Hepatocyte (in vitro differentiated cells): ENCODE measurements at places on chromosomes 1 and 21. TPM values are rescaled to one million over a fixed set of nuclear protein-coding genes. Genes with fewer than 3 reads are reported as not detected.

Gene COL16A1
- 90.2 and 116 TPM in 2 replicates for polyA plus RNA-seq

DNA sequence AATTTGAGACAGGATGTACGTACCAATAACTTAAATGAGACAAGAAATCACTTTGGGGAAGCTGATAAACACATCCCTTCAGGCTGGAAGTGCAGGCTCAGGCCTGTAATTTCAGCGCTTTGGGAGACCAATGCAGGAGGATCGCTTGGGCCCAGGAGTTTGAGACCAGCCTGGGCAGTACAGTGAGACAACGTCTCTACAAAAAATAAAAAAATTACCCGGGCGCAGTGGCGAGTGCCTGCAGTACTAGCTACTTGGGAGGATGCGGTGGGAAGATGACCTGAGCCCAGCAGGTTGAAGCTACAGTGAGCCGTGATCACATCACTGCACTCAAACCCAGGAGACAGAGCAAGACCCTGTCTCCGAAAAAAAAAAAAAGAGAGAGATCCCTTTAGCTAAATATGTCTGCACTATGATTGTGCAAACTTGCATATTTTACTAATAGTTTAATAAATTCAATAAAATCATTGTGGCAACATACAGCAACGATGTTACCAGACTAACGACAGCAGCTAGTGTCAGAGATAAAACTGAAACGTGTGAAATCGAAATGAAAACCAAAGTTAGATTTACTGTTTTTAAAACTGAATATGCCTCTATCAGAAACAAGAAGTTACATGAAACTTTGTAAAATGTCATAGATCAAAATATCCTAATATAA lies 54.7 kb downstream of the CD2 start:
- no peak for DNase-seq
- no peak overlapping the region for H3K27ac ChIP-seq
- no peak overlapping the region for H3K4me3 ChIP-seq
- no peaks in the 10 kb centered on the region for H3K36me3 ChIP-seq

DNA sequence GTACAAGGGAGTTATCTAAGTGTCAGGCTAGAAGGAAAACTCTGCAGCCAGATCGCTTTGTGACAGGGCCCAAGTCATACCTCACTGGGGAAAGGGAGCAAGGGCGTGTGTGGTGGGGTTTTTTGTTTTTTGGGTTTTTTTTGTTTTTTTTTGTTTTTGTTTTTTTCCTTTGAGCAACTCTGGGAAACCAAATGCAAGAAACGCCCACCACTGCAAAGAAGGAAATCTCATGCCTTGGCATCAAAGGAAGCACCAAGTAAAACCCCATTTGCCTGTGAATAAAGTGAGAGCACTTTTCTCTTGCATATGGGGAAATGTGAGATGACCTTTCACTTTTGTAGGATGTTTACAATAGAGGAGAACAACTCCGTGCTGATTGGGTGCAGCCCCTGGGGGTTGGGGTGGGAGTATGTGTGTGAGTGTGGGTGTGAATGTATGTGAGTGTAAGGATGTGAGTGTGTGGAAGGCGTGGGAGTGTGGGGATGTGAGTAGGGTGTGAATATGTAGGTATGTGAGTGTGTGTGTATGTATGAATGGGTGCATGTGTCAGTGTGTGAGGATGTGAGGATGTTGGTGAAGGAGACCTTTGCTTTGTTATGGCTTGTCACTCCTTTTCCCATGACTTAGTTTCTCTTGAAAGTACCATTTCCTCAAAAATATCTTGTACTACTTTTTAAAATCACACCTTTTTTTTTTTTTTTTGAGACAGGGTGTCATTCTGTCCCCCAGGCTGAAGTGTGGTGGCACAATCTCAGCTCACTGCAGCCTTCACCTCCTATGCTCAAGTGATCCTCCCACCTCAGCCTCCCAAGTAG lies 34.6 kb downstream of the IL12RB2 start:
- H3K27me3 ChIP-seq: no peaks in the 10 kb centered on the region
- H3K36me3 ChIP-seq: no peaks in the 10 kb centered on the region
- no peak overlapping the region for H3K27ac ChIP-seq
- no peak overlapping the region for H3K4me3 ChIP-seq
- H3K4me1 ChIP-seq: no peaks in the 10 kb centered on the region

Gene NBPF4
- not detected in 2 replicates for polyA plus RNA-seq

DNA sequence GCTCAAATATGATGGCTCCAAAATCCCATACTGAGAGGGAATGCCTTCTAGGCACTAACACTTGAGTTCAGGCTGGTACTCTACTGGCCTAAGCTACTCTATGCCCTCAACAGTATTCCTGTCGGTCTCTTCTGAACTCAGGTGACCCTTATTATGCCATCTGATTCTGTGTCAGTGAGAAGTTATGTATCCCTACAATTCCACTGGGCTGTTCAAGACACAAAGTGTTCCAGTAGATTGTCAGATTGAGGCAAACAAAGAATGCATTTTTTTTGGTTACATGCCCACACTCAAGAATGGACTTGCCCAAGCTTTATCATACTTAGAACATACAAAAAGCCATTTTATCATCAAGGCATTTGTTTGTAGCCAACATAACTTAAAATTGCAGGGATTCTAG lies 553.8 kb upstream of the PRMT6 start:
- H3K36me3 ChIP-seq: no peaks in the 10 kb centered on the region
- no peak overlapping the region for H3K4me3 ChIP-seq
- DNase-seq: no peak
- H3K27me3 ChIP-seq: no peaks in the 10 kb centered on the region

DNA sequence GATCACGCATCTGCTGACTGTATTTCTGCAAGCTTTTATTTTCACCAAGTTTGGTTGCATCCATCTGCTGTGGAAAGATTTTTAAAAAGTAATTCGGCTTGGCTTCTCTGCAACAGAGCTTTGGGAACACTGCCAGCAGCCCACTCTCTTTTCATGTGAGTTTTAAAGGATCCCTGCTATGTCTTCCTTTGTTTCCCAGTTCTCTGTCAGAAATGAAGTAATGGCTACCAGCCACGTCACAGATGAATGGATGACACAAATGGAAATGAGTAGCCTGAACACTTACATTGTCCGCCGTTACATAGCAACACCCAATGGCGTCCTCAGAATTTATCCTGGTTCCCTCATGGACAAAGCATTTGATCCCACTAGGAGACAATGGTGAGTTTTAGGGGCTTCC lies 80.6 kb upstream of the RAVER2 start:
- no peaks in the 10 kb centered on the region for H3K4me1 ChIP-seq
- H3K27me3 ChIP-seq: no peaks in the 10 kb centered on the region
- peak overlapping the region; percentile 52 for H3K27ac ChIP-seq
- DNase-seq: no peak

Gene APOBEC4
- not detected in 2 replicates for polyA plus RNA-seq

DNA sequence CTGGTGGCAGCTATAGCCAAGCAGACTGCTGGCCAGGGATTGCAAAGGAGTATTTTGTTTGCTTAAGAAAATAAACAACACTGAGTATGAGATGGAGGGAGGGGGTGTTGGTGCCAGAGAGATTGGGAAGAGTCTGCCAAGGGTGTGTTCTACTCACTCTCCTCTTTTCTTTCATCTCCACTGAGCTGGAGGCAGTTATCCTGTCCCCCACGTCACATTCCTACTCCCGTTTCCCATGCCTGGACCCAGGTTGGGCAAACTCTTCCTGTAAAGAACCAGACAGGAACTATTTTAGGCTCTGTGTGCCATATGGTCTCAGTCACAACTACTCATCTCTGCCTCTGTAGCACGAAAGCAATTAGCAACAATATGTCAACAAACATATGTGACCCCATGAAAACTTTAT lies 1.4 kb upstream of the IL24 start:
- DNase-seq: no peak
- no peaks in the 10 kb centered on the region for H3K36me3 ChIP-seq
- H3K27ac ChIP-seq: peak overlapping the region; percentile 50
- H3K27me3 ChIP-seq: peaks cover 16% of the 10 kb centered on the region
- H3K4me1 ChIP-seq: peaks cover 5% of the 10 kb centered on the region

DNA sequence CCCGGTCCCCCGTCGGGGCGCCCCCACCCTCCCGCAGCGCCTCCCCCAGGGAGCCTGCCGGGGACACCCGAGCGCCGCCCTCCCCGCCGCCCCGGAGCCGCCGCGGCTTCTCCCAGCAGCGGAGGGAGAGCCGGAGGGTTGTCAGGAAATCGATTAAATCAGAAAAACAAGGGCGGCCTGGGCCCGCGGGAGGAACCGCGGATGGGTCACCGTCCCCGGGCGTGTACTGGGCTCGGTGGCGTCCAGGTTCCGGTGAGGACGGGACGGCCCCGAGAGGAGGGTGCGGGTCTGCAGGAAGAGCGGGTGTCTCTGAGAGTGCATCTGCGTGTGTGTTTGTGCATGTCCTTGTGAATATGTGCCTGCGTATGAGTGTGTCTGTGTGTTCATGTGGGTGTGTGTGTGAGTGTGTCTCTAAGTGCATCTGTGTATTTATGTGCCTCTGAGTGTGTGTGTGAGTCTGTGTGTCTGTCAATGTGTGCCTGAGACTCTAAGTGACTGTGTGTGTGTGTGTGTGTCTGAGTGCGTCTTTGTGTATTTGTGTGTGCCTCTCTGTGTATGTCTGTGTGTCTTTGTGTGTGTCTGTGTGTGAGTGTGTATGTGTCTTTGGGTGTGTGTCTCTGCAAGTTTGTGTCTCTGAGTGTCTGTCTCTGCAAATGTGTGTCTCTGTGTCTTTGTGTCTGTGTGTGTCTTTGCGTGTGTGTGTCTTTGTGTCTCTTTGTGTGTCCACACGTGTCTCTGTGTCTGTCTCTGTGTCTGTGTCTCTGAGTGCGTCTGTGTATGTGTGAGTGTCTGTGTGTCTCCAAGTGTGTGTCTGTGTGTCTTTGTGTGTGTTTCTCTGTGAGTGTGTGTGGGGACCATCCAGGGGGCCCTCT lies 1.1 kb downstream of the SPSB1 start:
- H3K36me3 ChIP-seq: no peaks in the 10 kb centered on the region
- H3K4me3 ChIP-seq: peak overlapping the region; percentile 98
- DNase-seq: peak; percentile 60
- peaks cover 37% of the 10 kb centered on the region for H3K4me1 ChIP-seq

DNA sequence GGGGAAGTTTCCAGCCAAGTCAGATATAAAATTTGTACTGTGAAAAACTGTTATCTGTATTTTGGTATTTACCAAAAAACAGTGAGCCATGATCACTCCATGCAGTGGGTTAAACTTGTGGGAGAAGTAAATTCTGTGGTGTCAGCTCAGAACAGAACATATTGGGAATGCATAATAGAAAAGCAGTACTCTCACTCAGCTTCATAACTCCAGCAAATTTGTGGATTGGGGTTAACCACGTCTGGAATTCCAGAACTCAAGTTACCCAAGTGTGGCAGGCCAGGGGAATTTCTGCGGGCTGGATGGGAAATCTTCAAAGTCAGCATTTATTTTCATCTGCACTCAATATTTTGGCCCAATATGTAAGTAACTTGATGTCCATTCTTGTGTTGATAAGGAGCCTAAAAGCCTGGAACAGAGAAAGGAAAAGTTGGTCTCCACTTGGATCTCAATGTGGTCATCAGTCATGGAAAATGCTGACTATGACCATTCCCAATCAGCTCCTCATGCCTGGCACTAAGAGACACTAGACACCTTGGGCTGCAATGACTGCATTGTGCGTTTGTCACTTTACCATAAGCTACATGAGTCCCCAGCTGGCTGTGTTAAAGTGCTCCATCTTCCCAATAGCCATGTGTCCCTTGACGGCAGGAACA lies 39.1 kb upstream of the ENAH start:
- H3K27me3 ChIP-seq: no peaks in the 10 kb centered on the region
- no peaks in the 10 kb centered on the region for H3K36me3 ChIP-seq

GRCh38 chr1:58460469-58460868 lies 86.1 kb downstream of the OMA1 start:
- H3K27me3 ChIP-seq: no peaks in the 10 kb centered on the region
- no peak overlapping the region for H3K27ac ChIP-seq
- no peaks in the 10 kb centered on the region for H3K36me3 ChIP-seq
- H3K4me3 ChIP-seq: no peak overlapping the region
- H3K4me1 ChIP-seq: no peaks in the 10 kb centered on the region
- peak; percentile 37 for DNase-seq

DNA sequence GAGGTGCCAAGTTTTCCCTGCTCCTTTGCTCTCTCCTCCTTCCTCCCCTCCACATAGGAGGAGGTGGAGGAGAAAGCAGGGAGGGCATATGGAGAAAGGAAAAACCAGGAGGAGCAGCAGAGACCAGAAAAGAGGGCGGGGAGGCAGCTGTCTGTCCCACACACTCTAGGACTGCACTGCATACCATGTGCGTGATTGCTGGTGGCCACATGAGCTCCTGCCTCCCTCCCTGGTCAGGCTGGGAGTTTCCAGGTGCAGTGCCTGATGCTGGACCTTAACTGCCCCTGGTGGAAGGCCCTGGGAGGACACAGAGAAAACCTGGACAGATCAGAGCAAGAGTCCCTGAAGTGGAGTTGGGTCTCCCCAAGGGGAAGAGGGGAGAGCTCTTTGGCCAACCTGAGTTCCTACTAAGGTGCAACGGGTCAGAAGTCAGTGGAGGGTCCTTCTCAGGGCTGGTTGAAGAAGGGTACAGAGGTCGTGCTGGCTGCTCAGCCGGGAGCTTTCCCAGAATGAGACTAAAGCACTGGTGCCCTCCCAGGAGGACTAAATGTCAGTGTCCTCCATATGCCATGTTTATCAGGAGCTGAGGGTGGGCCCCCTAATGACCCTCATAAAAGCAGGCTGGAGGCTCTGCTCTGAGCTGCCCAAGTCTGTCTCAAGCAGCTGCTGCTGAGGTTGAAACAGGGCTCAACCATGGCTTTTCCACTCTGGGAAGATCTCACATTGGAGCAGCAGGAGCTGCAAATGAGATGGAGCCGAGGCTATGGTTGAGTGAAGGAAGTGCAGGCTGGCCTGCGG lies 3.5 kb upstream of the LGR6 start:
- peak overlapping the region; percentile 90 for H3K27ac ChIP-seq
- peaks cover 22% of the 10 kb centered on the region for H3K4me1 ChIP-seq

DNA sequence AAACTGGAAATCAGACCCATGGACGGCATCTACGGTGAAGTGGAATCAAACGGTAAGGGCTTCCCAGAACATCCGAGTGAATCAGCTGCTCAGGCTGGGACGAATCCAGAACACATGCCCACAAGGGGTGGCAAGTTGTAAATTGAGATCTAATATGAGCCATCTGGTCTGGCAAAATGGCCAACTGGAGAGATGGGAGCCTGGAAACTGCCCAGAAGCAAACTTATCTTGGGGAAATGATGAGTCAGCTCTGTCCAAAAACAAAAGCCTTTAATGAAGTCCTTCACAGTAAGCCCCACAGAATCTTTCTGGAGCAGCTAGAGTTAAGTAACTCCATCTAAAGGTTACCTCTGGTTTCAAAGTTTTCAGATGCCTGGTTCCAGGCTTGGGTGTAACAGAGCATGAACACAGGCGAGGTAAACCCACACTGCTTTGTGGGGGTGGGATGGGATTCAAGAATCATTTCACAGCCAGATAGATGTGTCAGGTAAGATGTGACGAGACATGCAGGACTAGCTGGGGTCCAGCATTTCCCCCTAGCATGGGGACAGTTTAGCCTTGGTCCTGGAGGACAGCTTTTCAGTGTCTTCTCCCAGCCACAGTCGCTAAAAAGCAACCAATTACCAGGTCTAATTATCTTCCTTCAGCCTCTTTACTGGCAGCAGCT lies 10.5 kb upstream of the SRP9 start:
- H3K27me3 ChIP-seq: no peaks in the 10 kb centered on the region
- peak; percentile 63 for DNase-seq
- peaks cover 55% of the 10 kb centered on the region for H3K4me1 ChIP-seq
- peak overlapping the region; percentile 80 for H3K27ac ChIP-seq
- no peak overlapping the region for H3K4me3 ChIP-seq

Gene AMY1B
- not detected in 2 replicates for polyA plus RNA-seq
